ENCODE measurements at places on chromosomes 11 and 22.

DNA sequence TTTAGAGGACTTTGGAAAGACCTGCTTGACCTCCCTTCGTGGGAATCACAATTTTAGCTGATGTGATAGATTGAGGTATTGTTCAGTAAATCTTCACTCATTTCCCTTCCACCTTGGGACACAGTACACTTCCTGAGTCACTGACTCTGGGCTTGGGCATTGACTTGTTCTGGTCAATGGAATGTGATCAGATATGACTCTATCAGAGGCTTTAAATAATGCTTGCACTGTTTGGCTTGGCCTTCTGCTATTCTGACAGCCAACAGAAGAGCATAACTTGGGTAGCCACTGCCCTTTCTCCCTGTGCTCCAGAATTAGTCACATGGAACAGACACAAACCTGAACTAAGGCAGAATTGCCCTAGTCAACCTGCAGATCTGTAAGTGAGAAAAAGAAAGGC is 12.5 kb downstream of the PRR5L start:
- H3K36me3 ChIP-seq: no peaks in the 10 kb centered on the region
- H3K4me1 ChIP-seq: no peaks in the 10 kb centered on the region
- H3K27me3 ChIP-seq: peaks cover 8% of the 10 kb centered on the region
- DNase-seq: no peak
- H3K27ac ChIP-seq: no peak overlapping the region

DNA sequence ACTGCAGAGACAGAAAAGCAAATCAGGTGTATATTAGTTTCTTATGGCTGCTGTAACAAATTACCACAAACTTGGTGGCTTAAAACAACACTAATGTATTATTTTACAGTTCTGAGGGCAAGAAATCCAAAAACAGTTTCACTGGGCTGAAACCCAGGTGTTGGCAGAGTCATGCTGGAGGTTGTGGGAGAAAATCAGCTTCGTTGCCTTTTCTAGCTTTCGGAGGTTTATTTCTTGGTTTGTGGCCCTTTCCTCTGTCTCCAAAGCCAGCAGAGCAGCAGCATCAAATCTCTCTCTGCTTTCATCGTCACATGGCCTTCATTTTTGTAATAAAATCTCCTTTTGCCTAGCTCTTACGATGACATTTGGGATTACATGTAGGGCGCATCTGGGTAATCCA is 33.0 kb upstream of the OR6M1 start:
- H3K36me3 ChIP-seq: no peaks in the 10 kb centered on the region
- no peak overlapping the region for H3K4me3 ChIP-seq
- no peaks in the 10 kb centered on the region for H3K4me1 ChIP-seq
- DNase-seq: no peak
- no peak overlapping the region for H3K27ac ChIP-seq

- H3K27ac ChIP-seq: no peak overlapping the region
- DNase-seq: no peak
- no peaks in the 10 kb centered on the region for H3K36me3 ChIP-seq
- H3K4me1 ChIP-seq: no peaks in the 10 kb centered on the region
These were observed 1408.4 kb upstream of the RAG2 start for GRCh38 chr11:38006466-38006865.

- no peaks in the 10 kb centered on the region for H3K27me3 ChIP-seq
- DNase-seq: no peak
- no peak overlapping the region for H3K4me3 ChIP-seq
These were observed 8.7 kb upstream of the OR4B1 start for GRCh38 chr11:48207881-48208280.

DNA sequence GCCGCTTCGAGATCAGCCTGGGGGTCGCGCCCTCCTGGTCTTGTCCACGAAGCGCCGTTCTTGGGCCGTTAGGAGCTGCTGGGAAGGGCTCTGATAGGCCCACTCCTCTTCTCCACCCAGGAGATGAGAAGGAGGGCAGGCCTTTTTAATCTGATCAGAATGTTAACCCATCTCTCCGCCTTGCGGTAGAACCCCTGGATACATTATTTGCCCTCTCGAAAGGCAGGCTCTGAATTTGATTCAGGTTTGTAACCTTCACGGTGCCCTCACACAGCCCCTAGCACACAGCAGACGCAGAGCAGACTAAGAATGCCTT is at the start of gene CCDC83:
Gene CCDC83 (plus strand): TSS at position 43 of the 316 bp plus-strand sequence. CDS start 9,741 bp downstream, outside the sequence.
- peak within 1 kb of the TSS; percentile 56 for H3K4me3 ChIP-seq
- H3K27me3 ChIP-seq: no peaks in the 10 kb centered on the region
- no peaks in the 10 kb centered on the region for H3K36me3 ChIP-seq
- H3K4me1 ChIP-seq: peaks cover 12% of the 10 kb centered on the region

DNA sequence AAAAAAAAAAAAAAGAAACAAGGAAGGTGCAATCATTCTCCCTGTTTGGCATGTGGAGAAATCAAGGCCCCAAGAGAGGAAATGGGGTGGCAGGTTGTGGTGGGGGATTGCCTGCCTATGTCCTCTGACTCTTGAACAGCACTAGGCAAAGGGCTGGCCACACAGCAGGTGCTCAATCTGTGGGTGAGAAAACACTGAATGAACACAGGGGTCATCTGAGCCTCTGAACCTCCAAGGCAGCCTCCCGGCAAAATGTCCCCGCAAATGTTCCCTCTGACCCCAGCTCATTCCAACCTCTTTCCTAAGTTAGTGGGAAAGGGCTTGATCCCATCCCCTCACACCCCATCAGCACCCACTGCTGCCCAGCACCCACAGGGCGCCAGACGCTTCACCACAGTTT is 4.6 kb downstream of the PLA2G6 start:
- H3K27ac ChIP-seq: peak overlapping the region; percentile 82
- H3K4me1 ChIP-seq: peaks cover 79% of the 10 kb centered on the region
- no peaks in the 10 kb centered on the region for H3K27me3 ChIP-seq
- H3K4me3 ChIP-seq: no peak overlapping the region
- no peak for DNase-seq
- no peaks in the 10 kb centered on the region for H3K36me3 ChIP-seq

Measured in suprapubic skin (tissue), 4 donors.